Upper lobe of right lung (tissue), 1 donor: ENCODE measurements at places on chromosomes 12 and 14.

- DNase-seq: no peak
- no peaks in the 10 kb centered on the region for H3K36me3 ChIP-seq
Observed at GRCh38 chr12:113201187-113202177, 16.0 kb downstream of the RITA1 start.

DNA sequence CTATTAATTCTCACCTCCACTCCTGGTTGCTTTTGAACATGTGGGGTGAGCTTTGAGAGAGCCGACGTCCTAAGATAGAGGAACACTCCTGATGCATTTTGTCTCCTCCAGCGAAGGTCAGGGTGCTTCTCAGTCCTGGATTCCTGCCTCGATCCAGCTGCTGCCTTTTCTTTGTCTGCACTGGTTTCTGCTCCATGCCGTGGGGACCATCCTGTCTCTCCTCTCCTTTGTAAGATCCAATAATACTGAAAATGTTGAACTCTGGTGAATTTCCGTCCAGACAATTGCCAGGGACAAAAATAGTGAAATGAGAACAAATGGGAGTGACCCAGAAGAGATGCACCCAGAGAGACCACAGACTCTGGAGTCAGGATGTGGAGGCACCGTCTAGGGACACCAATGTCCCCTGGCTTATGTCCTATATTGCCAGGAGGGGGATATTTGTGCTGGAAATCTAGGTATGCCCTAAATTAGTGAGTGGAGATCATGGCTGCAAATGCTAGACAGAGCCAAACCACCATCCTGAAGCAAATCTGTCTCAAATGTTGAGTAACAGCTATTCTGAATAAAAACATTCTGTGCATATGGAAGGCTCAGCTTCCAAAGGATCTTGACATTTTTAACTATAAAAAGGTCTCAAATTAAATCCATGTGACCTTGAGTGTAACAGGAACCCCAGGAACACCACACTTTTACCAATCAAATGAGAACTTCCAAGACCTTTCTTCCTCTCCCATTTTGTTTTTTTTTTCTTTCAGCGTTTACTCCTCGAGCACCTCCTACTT lies 170.9 kb downstream of the PPM1H start:
- no peaks in the 10 kb centered on the region for H3K27me3 ChIP-seq
- no peak overlapping the region for H3K4me3 ChIP-seq
- peaks cover 4% of the 10 kb centered on the region for H3K4me1 ChIP-seq
- DNase-seq: no peak
- H3K36me3 ChIP-seq: no peaks in the 10 kb centered on the region
- no peak overlapping the region for H3K27ac ChIP-seq

- no peak overlapping the region for H3K27ac ChIP-seq
- H3K4me1 ChIP-seq: no peaks in the 10 kb centered on the region
- H3K36me3 ChIP-seq: no peaks in the 10 kb centered on the region
- no peaks in the 10 kb centered on the region for H3K27me3 ChIP-seq
Observed at GRCh38 chr12:86254399-86255107, 1.6 kb downstream of the MGAT4C start.

GRCh38 chr14:80602946-80603345 lies 338.6 kb downstream of the CEP128 start:
- H3K4me3 ChIP-seq: no peak overlapping the region
- H3K27me3 ChIP-seq: no peaks in the 10 kb centered on the region
- H3K27ac ChIP-seq: no peak overlapping the region
- H3K36me3 ChIP-seq: no peaks in the 10 kb centered on the region
- DNase-seq: no peak

GRCh38 chr14:95073947-95074346 lies 83.4 kb downstream of the DICER1 start:
- no peaks in the 10 kb centered on the region for H3K36me3 ChIP-seq
- H3K4me1 ChIP-seq: no peaks in the 10 kb centered on the region
- H3K4me3 ChIP-seq: no peak overlapping the region
- no peaks in the 10 kb centered on the region for H3K27me3 ChIP-seq
- no peak overlapping the region for H3K27ac ChIP-seq

- H3K4me1 ChIP-seq: no peaks in the 10 kb centered on the region
- no peak for DNase-seq
- no peak overlapping the region for H3K4me3 ChIP-seq
- H3K27me3 ChIP-seq: peaks cover 12% of the 10 kb centered on the region
Observed at GRCh38 chr12:55017416-55017925, 2.3 kb upstream of the NEUROD4 start.

DNA sequence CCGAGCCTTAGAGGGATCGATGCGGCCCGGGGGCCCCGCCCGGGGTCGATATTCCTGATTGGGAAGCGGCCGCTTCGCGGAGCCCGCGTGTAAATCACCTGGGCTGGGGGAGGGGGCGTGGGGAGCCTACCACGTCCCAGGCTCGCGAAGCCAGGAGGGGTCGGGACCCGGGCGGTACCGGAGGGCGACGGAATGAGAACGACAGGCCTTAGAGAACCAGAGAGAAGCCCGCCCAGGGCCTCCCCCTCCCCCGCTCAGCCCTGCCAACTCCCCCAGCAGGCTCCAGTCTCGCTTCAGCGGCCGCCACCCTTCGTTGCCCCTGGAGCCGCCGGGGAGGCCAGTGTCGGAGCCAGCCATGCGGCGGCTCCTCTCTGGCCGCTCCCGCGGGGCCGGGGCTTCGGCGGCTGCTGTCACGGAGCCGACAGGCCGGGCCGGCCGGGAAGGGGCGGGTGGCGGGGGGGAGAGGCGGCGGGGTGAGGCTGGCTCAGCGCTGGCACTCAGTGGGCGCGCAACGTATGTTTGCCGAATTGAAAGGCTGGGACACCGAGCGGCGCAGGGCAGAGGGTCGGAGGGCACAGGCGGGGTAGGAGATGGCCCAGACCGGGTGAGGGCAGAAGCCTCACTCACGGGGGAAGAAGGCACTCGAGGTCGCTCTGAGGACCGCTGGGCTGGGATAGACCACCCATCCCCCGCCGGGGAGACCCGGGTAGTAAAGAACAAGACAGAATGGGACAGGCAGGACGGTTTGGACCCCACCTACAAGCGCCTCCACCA lies 1.4 kb upstream of the DNAJC22 start:
- peaks cover 49% of the 10 kb centered on the region for H3K4me1 ChIP-seq
- H3K36me3 ChIP-seq: no peaks in the 10 kb centered on the region
- H3K4me3 ChIP-seq: peak overlapping the region; percentile 19
- peak; percentile 70 for DNase-seq

GRCh38 chr14:29637411-29637810 lies 290.2 kb downstream of the PRKD1 start:
- no peaks in the 10 kb centered on the region for H3K27me3 ChIP-seq
- H3K36me3 ChIP-seq: no peaks in the 10 kb centered on the region
- H3K4me1 ChIP-seq: peaks cover 5% of the 10 kb centered on the region
- H3K27ac ChIP-seq: no peak overlapping the region
- no peak overlapping the region for H3K4me3 ChIP-seq

DNA sequence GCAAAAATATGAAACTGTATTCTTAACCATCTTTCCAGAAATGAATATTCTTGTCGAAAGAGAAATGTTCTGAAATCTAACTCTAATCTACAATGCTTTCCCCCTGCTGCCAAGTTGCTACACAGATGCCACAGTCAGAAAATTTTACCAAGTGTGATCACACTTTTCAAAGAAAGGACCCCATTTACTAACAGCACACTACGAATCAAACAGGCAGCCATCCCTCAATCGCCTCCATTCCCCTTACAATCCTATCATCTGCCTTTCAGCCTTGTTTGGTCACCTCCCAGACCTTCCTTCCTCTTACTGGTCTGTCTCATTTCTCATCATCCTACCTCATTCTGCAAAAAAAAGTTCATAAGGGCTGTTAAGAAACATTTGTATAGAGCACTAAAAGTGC lies 190.1 kb downstream of the MED13L start:
- no peak overlapping the region for H3K4me3 ChIP-seq
- DNase-seq: no peak
